ENCODE measurements at places on chromosomes 2 and 18.

GRCh38 chr2:207423886-207424285 is 105.9 kb upstream of the CREB1 start:
- DNase-seq: no peak

DNA sequence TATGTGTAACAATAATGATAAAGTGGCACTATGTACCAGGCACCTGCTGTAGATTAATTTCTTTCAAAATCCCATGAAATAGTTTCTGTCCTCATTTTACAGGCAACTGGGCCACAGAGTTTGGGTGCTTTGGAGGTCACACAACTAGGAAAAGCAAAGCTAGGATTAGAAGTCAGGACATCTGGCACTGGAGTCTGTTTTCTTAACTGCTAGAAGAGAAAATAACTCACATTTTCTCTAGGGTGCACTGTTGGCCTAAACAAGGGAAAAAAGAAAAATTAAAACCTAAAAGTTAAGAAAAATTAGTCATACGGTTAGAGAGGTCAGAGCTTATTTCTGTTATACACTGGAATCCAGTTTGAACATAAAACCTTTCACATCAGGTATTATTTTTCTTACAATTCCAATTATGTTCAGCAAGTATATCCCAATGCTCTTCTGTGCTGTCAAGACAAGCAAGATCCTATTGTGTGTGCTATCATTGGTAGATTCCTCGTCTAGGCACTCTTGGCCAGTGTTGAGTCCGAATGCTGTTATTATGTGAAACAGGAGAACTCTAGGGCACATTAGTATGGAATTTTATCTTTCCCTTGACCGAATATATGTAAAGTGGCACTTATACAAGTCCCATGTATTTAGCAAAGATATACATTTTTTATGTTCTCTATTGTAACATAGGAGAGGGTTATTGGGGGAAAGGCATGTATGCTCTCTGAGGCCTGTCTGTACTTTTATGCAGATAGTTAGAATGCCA is 1.5 kb upstream of the OSGEPL1 start:
- no peak for DNase-seq

- no peak for DNase-seq
Measured at GRCh38 chr2:2848198-2848597, 517.1 kb upstream of the MYT1L start.

DNA sequence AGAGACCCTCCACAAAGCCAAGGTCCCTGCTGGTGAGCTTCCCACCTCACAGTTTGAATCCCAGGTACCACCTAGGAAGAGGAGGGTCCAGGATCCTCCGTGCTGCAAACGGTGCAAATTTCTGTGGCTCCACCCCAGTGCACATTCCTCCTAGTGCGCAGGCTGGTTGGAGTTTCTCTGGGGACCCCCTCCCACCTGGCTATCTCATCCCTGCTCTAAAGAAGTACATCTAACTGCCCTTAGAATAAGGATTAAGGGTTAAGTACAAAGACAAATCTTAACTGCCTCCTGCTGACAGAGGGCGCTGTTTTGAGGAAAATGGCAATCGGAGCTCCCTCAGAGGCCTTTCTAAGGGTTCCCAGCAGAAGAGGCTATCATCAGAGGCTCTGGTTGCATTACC is 109.6 kb upstream of the FSIP2 start:
- DNase-seq: no peak

DNA sequence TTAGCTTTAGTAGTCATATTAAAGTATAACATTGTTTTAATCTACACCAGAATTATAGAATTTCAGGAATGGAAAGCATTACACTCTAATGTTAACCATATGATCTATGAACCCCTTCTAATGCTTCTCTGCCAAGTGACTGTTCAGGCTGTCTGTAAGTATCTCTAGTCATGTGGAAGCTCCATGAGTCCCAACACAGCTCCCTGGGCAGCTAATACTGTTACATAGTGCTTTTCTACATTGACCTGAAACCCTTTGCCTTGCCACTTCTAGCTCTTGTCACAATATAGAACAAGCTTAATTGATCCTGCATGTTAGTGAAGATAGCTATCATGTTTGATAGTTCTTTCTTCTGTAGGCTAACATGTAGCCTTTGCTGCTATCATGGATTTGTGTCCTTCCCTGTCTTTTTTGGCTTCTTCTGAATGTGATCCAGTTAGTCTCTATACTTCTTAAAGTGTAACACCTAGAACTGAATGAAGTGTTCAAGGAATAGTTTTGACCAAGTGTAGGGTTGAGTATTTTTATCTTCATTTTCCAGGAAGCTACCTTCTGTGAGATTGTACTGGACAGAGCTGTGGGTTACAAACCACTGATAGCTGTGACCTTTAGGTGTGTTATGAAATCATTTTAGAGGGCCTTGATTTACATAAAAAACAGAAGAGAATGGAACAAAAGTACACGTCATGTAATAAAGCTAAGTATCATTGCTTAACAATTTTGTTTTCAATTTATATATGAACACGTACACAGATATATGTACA is 23.7 kb downstream of the BABAM2 start:
- no peak for DNase-seq

DNA sequence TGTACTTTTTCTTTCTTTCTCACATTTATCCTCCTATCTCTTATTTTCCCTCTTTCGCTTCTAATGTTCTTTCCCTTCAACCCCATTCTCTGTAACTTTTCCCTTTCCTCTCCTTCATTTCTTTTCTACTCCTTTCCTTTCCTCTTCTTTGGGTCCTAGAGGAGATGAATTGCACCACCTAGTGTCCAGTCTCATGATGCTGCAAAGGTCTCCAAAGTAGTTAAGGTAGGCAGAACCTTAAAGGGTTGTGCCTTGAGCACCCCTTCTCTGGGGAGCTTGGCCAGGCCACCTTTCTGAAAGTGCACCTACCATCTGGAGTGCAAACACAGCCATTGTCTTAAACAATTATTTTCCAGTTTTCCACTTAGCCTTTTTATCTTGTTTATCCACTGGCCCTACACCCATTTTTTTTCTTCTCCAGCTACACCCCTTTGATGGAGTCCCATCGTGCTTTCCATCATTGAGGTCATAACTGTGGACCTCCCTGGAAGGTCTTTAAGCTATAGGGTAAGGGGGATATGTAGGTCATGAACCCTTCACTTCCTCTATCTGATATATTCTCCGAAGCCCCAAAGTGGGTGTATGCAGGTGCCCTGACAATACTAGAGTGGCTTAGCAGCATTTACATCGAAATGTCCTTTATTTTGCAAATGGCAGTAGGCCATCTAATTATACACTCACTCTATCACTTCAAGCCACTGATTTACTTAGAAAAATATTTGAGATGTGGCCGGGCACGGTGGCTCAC is 155.9 kb downstream of the ESCO1 start:
- peak; percentile 53 for DNase-seq

- DNase-seq: no peak
Measured at GRCh38 chr18:35000457-35000856, 40.8 kb upstream of the MAPRE2 start.

DNA sequence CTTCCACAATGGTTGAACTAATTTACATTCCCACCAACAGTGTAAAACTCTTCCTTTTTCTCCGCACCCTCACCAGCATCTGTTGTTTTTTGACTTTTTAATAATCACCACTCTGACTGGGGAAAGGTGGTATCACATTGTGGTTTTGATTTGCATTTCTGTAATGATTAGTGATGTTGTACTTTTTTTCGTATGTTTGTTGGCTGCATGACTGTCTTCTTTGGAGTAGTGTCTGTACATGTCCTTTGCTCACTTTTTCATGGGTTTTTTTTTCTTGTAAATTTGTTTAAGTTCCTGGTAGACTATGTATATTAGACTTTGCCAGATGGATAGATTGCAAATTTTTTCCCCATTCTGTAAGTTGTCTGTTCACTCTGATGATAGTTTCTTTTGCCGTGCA is 574.8 kb downstream of the KCNJ3 start:
- DNase-seq: no peak

- no peak for DNase-seq
Measured at GRCh38 chr2:53448591-53448990, 319.0 kb upstream of the CHAC2 start.

Data from NCI-H460 (cell line).